ENCODE measurements at places on chromosomes 4 and X.

- no peak for DNase-seq
Observed at GRCh38 chr4:7285244-7286094, 93.1 kb downstream of the SORCS2 start.

GRCh38 chrX:40169193-40170101, 71.7 kb upstream of the BCOR start:
- peak; percentile 66 for DNase-seq

DNA sequence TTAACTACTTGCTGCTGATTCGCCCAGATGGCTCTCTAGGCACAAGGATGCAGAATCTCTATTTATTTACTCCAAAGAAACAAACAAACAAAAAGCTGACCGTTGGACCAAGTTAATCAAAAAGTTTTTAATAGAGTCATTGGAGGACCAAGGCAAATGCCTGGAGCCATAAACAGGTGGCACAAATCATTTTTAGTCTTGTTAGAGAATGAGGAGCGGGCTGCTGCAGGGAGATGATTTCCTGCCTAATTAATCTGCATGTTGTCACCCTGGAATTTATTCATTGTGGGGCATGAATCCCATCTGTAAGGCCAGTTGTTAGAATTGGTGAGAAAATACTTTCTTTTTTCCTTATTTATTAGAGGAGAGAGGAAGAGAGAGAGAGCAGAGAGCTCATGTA, 147.4 kb upstream of the GATB start:
- DNase-seq, result no peak

- no peak for DNase-seq
Observed at GRCh38 chr4:88928852-88929251, 128.1 kb downstream of the FAM13A start.

DNA sequence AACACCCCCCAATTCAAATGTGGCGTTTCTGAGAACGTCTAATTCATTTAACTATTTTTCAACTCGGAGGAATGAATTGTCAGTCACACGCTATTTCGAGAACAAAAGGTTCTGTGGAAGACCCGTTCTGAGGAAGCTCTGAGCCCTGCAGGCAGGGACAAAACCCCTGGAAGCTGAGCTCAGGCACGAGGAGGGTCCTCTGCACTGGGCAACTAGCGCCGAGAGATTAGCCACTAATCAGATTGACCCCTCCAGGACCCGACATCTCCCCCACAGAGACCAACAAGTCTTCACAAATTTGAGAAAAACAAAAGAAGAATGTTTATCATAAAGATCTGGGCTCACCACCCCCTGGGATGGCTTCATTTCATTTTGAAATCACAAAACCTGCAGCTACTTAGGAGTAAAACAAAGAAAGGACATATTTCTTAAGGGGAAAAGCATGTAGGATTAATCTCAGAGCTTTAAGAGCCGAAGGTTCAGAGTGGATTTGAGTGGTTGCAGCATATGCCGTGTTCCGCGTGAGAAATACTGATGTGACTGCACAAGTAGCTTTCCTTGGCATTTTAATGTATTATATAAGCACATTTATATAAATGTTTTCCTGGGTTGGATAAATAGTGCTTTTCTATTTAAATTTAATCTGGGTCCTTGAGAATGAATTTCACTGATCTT, 41.8 kb downstream of the ADRA2C start:
- DNase-seq, result no peak
